ENCODE measurements at places on chromosomes 16 and 17.

- DNase-seq: no peak
Observed at GRCh38 chr16:30430428-30430970, 669 bp upstream of the DCTPP1 start.

- DNase-seq: no peak
Observed at GRCh38 chr16:2752850-2753732, 653 bp downstream of the SRRM2 start.

GRCh38 chr16:88768071-88768783, 16.8 kb downstream of the PIEZO1 start:
- DNase-seq: no peak

DNA sequence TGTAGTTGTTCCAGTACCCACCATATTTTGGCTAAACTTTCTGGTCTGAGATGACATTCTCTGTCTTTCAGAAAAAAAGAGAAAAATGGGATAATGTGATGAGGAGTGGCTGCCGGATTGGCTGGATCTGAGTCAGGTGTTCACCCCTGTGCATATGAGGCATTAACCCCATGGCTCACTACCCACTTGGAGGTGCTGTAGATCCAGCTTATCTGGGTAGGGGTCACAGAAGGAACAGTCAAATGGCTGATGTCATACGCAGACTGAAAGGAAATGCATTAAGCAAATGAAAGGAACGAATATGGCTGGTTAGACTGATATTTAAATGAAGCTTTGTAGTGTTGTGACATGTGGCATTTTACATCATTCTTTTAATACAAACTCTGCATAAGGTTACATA, 17.3 kb downstream of the MAP2K6 start:
- no peak for DNase-seq

GRCh38 chr17:81195941-81196495, 26.7 kb downstream of the CEP131 start:
- DNase-seq: no peak

DNA sequence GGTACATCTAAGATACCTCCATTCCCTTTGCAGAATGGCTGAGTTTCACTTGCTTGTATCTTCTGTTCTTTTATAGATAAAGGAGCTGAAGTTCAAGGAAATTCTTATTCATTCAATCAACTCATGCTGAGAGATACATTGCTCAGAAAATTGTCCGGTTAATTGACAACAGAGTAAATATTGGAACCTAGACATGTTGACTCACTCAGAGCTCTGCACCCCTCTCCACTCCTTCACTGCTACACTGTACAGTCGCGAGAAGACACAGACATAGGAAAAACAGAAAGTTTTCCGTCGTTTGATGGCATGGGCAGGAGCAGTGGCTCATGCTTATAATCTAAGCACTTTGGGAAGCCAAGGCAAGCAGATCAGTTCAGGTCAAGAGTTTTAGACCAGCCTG, 690.5 kb upstream of the SOX9 start:
- no peak for DNase-seq

- DNase-seq: no peak
Observed at GRCh38 chr17:52209507-52209906, 51.0 kb upstream of the CA10 start.

GRCh38 chr17:69434164-69434579, 19.7 kb downstream of the MAP2K6 start:
- no peak for DNase-seq

DNA sequence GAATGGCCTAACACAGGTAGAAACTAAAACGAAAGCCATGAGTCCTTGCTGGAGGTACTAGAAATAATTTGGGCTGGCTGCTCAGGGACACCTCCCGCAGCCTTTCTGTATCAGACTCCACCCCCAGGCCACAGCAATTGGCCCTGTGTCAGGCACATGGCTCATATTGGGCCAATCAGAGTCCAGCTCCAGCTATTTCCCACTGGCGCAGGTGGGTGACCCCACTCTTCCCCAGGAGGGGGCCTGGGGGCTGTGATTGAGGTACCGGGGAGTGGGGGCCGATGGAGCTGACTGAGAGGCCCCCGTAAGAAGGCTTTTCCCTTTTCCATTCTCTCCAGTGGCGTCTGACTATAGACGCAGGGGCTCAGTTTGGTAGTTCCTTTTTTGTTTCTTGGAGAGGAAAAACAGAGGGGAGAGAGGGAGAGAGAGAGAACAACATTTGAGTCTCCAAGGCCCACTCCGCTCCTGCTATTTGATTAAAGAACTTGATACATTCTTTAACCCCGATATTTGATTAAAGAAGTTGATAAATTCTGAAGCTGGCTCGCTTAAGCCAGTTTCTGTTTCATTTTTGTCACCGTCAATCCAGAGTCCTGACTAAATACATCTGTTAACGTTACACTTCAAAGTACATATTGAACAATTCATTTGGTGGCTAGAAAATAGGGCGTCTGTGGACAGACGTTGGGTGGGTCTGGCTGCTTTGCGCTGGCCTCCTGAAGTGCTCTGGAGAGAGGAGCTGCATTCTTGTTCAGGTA, 26.3 kb downstream of the FOXL1 start:
- DNase-seq: no peak

GRCh38 chr16:75345711-75346110, 87.6 kb downstream of the CFDP1 start:
- DNase-seq: no peak

DNA sequence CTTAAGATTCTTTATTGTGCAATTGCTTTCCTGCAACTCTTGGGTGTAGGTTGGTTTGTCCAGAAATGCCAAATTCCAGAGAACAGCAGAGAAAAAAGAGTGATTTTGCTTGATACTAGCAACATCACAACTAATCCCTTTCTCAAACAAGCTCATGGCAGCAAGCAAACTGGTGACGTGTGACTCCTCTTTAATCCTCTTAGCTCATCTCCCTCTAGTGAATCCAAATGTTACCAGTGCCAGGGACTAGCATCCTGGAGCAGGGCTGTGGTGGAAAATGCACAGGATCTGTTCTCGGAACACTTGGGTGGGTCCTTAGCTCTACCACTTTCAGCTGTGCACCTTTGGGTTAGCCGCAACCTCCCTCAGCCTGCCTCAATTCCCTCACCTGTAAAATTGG, 204.0 kb upstream of the CCL2 start:
- no peak for DNase-seq

DNA sequence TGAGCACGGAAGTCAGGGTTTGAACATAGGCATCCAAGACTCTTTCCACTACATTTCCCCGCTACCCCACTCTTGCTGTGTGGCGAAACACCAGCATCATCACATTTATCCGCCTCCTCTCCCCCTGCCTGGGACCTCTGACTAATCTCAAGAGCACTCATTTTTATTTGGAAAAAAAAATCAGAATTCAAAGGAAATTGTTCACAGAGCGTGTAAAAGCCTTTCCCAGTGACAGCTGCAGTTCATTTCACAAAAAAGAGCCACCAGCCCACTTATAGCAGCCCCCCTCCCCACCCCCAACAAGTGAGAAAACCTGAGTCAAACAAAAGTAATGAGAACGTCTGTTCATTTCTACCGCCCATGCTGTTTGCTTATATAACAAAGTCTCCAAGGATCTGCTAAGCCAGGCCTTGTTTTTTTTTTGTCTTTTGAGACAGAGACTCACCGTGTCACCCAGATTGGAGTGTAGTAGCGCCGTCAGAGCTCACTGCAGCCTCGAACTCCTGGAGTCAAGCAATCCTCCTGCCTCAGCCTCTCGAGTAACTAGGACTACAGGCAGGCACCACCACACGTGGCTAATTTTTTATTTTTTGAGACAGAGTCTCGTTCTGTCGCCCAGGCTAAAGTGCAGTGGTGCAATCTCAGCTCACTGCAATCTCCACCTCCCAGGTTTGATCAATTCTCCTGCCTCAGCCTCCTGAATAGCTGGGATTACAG, 48.3 kb upstream of the HAPSTR1 start:
- DNase-seq: no peak

- no peak for DNase-seq
Observed at GRCh38 chr17:4492721-4493561, 5.7 kb upstream of the SPNS2 start.
